DND-41 (cell line): ENCODE measurements at places on chromosomes 2 and 18.

DNA sequence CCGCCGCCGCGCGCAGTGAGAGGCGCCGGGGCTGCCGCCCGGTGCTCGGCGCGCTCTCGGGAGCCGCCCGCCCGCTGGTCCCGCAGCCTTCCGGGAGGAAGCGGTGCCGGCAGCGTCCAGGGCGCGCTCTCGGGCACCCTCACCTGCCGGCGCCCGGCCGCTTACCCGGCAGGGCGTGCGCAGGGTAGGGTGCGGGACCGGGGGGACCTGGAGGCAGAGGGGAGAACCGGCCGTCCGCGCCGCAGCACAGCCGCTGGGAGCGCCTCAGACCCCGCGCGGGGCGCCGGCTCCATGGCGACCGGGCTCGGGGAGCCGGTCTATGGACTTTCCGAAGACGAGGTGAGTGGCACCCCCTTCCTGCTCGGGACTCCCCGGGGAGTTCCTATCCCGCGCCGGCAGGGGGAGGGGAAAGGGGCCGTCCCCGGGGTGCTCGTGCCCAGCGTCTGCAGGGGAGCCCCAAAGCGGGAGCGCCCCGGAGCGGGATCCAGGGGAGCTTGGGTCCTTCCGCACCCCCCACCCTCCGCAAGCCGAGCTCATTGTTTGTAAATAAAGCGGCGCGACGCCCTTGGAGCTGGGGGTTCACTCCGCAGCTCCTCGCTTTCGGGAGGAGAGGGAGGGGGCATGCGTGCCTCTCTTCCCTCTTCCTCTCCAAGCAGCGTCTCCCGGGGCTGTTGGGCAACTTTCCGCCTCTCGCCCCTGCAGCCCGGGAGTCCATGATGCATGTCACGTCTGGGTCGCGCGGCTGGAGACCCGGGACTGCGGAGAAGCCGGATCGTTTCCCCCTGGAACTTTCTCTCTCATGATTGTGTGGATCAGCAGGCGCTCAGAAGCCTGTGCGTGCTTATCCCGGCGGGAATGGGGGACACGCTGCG lies 580 bp downstream of the NEDD4L start:
- H3K36me3 ChIP-seq = no peaks in the 10 kb centered on the region
- no peak overlapping the region for H3K27ac ChIP-seq
- H3K4me1 ChIP-seq = peaks cover 28% of the 10 kb centered on the region

DNA sequence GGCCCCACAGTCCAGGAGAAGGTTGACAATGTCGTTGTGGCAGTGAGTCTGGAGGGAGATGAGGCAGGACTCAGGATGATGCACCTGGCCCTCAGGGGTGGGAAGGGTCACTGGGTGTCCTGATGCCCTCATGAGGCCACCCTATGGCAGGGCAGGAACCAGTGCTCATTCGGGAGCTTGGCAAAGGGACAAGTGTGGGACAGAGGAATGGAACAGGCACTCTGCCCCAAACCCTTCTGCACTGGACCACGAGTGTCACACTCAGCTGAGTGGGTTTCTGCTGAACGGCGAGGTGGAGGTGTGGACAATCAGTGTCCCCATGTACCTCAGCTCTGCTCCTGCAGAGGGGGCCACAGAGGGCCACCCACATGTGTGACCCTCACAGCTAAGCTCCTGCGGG lies 32.0 kb downstream of the ANKMY1 start:
- H3K4me3 ChIP-seq = no peak overlapping the region
- H3K36me3 ChIP-seq = peaks cover 83% of the 10 kb centered on the region
- H3K27me3 ChIP-seq = no peaks in the 10 kb centered on the region
- H3K4me1 ChIP-seq = no peaks in the 10 kb centered on the region

- H3K4me3 ChIP-seq = no peak overlapping the region
- H3K36me3 ChIP-seq = no peaks in the 10 kb centered on the region
- no peak for DNase-seq
Observed at GRCh38 chr2:169468841-169469240, 10.5 kb upstream of the BBS5 start.

- H3K36me3 ChIP-seq = peaks cover 51% of the 10 kb centered on the region
- H3K27me3 ChIP-seq = no peaks in the 10 kb centered on the region
- H3K4me1 ChIP-seq = peaks cover 51% of the 10 kb centered on the region
- peak overlapping the region; percentile 92 for H3K27ac ChIP-seq
- peak; percentile 83 for DNase-seq
- peak overlapping the region; percentile 54 for H3K4me3 ChIP-seq
Observed at GRCh38 chr2:9630117-9630735, 571 bp downstream of the YWHAQ start.

GRCh38 chr2:123659120-123659519 lies 366.0 kb upstream of the CNTNAP5 start:
- no peaks in the 10 kb centered on the region for H3K4me1 ChIP-seq
- no peak for DNase-seq
- H3K27me3 ChIP-seq = no peaks in the 10 kb centered on the region
- no peak overlapping the region for H3K4me3 ChIP-seq
- no peaks in the 10 kb centered on the region for H3K36me3 ChIP-seq

- peaks cover 31% of the 10 kb centered on the region; the same call in 1 of the 2 replicates for H3K36me3 ChIP-seq
- no peaks in the 10 kb centered on the region for H3K27me3 ChIP-seq
- H3K4me3 ChIP-seq = no peak overlapping the region
- DNase-seq = no peak
- no peaks in the 10 kb centered on the region for H3K4me1 ChIP-seq
Observed at GRCh38 chr2:39266916-39267434, 23.2 kb upstream of the CDKL4 start.

- peaks cover 45% of the 10 kb centered on the region for H3K36me3 ChIP-seq
- H3K27ac ChIP-seq = peak overlapping the region; percentile 94; the same call in 1 of the 2 replicates
- H3K4me1 ChIP-seq = peaks cover 62% of the 10 kb centered on the region
- no peak for DNase-seq
Observed at GRCh38 chr18:79986726-79987125, 1.6 kb downstream of the TXNL4A start.
